Stimulated activated CD4-positive, alpha-beta T cell treated with anti-CD3 and anti-CD28 coated beads, Interleukin-1b, Interleukin-23, amount 100 ng/mL, for 1 hour (primary cell): ENCODE measurements at places on chromosomes 6 and 20.

DNA sequence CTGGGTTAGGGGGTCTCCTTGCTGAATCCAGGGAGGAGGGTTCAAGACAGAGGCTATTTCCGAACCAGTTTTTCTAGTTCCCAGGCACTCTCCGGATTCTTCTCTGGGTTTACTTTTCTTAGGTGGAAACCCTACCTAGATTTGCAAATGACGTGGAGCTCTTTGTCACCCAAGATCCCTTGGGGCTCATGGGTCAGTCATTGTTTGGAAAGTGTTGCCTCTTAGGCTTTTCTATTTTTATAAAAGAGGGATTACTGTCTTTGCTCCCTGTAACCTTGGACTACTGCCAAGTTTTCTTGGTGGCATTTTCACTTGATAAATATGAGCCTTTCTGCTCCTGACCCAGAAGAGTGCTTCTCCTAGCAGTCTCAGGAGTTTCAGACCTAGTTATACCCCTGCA lies 33.6 kb downstream of the FAM209B start:
- no peak for DNase-seq

DNA sequence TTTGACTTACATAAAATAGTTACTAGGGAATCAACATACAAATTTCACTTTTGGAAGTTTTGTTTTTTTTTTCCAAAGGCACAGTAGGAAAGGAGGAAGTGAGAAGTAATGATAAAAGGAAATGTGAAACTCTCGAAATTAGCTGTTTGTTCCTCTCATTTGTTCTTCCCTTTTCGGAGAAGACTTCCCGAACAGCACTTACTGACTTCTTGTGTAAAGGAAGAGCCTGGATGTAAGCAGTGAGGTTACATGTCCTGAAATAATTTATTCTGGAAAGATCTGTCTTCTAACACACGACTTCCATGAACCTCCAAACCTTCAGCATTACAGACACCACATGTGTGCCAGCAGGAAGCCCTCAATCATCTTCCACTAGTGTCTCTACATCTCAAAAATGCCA lies 59.1 kb downstream of the KIF16B start:
- DNase-seq: no peak

DNA sequence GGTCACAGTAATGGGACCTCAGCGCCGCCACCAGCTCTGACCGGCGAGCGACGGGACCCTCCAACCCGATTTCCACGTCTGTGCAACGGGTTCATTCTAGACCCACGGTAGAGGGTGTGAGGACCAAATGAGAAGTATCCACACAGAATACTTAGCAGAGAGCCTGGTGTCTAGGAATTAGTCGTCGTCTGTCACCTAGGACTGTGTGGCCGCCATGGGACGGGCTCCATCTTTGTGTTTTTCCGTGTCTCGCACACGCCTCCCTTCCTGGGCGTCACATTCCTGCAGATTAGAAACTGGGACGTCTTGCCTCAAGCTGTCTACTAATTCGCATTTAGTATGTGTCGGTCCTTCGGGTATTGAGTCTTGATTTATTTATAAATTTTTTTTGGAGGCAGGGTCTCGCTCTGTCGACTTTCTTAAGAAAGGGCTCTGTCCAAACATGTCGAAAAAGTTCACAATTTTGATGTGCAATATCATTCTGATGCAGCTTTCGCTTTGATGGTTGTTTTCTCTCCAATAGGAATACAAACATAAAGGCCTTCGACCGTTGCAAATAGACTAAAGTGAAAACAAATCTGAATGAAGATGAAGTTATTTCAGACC lies 563 bp downstream of the MGME1 start:
- no peak for DNase-seq

DNA sequence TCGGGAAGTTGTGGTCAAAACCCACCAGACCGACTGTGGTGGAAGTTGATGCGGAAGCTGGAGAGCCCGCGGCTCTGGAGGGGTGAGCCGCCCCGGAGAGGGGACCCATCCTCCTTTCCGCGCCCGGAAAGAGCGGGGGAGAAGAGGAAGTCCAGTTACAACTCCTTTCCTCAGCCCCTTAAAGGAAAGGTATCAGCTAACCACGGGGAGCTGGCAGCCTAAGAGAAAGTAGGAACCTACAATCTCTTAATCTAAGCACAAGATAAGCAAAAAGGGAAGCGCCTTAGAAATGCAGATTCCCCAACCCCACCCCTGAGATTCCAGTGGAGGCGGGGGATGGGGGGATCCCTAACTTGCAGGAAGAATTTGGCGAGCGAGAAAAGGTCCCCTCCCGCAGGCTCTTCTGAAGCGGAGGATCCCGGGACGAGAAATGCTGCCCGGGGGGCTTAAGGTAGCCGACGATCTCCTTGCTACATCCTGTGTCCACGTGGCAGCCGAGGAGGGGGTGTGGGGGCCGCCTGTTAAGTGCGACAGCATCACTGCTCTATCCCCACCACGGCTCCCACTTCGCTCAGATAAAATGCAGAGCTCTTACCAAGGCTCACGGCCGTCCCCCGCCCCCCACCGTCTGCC lies 87.5 kb downstream of the ZFP64 start:
- no peak for DNase-seq

DNA sequence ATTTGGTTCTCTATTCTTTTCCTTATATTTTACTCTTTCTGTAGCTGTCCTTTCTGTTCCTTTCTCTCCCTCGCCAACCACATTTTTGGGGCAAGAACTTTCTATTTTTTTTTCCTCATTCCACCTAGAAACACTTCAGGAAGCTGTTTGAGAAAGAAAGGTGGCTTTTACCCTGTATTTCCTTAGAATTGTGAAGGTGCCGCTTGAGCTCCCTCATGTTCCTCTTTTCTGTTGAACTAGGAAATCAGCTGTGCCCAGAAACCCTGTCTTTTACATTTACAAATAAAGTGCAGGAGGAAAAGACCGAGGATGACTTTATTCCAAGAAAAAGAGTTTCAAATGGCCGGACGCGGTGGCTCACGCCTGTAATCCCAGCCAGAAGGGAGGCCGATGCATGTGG lies 38.2 kb downstream of the OR2B2 start:
- DNase-seq: no peak

DNA sequence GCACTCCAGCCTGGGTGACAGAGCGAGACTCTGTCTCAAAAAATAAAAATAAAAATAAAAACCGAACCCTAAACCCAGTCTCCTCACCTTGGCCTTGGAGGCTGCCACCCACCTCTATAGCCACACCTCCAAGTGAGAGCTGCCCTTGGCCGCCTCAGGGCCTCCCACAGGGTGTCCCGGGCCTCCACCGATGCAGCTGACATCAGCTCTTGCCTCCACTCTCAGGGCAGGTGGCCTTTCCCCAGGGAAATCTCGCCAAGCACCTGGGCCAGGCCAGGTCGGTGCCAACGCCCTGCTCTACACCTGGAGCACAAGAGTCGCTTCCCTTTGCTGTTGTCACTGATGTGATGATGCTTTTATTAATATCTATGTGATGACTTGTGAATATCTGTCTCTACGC lies 8.9 kb upstream of the MYL9 start:
- no peak for DNase-seq

GRCh38 chr20:60477958-60478357 lies 519.7 kb downstream of the CDH26 start:
- DNase-seq: no peak

DNA sequence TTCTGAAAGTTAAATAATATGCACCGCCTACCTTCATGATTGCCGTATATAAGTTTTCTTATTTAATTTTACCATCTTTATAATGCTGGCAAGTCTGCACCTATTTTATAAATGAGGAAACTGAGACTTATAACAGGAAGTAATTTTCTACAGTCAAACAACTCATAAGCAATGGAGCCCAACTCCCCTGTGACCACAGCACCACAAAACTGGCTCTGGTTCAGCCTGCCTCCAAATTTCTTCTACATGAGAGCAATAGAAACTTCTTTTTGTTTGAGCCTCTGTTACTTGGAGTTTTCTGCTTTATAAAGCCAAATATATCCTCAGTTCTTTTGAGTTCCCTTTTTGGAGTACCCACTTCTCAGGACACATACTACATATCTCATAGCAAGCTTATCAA lies 131.1 kb upstream of the HSF2 start:
- no peak for DNase-seq

DNA sequence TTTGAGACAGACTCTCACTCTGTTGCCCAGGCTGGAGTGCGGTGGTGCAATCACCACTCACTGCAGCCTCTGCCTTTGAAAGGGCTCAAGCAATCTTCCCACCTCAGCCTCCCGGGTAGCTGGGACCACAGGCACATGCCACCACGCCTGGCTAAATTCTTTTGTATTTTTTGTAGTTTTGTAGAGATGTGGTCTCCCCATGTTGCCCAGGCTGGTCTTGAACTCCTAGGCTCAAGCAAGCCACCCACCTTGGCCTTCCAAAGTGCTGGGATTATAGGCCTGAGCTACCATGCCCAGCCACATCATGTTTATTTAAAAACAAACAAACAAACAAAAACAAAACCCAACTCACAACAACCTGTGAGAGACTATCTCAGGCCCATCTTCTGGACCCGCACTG lies 29.7 kb upstream of the APCDD1L start:
- DNase-seq: no peak

DNA sequence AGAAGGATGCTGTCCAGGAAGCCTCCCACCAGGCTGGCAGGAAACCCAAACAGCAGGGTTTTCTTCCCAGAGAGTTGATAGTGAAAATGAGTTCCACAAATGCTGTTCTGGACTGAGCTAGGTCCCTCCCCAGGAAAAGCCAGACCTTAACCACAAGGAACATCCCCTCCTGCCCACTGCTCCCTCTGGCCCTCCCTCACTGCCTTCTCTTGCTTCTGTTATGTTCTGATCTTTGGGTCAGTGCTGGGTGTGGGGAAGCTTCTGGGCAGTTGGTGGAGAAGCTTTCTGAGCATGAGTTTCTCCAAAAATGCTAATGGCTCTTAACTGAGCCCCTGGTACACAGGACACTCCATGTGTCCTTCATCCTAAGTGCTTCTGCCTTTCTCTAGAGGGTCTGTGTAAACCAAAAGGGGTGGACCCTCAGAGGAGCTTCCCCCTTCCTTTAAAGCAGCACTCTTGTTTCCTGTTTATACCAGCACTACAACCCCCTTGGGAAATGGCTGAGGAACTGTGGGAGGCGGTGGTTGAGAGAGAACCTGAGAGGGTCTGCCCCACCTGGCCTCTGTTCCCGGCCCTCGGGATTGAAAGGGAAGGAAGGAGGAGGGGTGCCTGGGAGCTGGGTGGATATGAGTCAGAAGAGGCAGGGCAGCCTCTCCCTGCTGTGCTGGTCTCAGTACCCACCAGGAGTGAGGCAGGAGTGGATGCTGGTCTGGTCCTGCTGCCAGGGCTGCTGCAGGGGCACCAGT lies 42.0 kb downstream of the CDS2 start:
- DNase-seq: no peak

DNA sequence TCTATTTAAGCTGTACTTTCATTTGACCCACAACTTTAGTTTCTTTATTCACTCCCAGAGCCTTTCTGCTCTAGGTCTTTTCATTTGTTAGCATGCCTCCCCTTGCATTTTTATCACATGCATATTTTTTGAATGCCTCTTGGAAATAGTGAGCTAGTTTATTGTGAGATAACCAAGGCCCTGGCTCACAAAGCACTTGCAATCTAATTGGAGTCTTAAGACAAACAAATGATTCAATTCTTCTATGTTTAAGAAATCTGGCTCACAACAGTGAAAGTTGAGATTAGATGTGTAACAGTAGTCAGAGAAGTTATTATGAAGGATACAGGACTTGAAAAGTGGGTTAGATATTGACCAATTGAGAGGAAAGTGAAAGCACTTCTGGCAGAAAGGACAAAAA lies 173.4 kb downstream of the MOXD1 start:
- no peak for DNase-seq

DNA sequence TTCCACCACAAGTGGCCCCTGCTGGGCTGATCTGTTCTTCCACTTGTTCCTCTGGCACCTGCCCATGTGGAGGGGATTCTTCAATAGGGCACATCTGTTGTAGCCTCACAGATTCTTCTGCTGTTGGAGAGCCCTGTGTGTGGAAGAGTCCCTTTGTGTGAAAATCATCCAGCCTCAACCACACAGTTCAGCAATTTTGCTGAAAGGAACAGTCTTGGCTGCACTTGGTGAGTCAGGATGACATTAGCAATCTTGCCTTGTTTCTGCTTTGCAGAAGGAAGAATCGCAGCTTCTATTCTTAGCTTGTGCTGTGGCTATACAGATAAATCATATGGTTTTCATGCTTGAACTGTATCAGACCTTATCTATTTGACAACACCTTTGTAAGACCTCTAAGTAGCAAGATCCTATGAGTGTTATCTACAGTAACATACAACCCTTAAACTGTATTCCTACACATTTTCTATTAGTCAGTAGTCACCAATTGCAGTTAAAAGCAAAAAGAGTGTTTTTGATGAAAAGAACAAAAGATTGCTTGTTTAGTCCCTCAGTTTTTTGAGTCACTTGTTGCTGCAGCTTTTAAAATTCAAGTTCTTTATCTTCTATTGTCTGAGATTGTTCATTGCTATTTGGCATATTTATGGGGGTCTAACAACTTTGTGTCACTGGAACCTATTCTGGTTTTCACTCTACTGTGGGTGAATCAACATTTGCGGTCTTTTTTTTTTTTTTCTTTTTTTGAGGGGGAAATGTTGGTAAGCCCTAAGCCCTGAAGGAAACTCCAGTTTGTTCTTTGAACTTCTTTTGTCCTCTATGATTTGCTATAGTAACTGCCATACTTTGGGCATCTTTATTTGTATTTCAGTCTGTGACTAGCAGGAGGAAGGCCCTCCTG lies 231.6 kb downstream of the TFAP2B start:
- no peak for DNase-seq

- no peak for DNase-seq
Observed at GRCh38 chr6:12950976-12951375, 234.4 kb downstream of the PHACTR1 start.

DNA sequence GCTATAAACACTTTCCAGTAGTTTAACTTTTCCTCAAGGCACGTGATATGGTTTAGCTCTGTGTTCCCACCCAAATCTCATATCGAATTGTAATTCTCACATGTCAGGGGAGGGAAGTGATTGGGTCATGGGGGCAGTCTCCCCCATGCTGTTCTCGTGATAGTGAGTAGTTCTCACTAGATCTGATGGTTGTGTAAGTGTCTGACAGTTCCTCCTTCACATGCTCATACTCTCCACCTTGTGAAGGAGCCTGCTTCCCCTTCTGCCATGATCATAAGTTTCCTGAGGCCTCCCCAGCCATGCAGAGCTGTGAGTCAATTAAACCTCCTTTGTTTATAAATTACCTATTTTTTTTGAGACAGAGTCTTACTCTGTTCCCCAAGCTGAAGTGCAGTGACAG lies 127.9 kb downstream of the DTNBP1 start:
- DNase-seq: no peak

GRCh38 chr6:16855460-16855859 lies 94.2 kb upstream of the ATXN1 start:
- DNase-seq: no peak

DNA sequence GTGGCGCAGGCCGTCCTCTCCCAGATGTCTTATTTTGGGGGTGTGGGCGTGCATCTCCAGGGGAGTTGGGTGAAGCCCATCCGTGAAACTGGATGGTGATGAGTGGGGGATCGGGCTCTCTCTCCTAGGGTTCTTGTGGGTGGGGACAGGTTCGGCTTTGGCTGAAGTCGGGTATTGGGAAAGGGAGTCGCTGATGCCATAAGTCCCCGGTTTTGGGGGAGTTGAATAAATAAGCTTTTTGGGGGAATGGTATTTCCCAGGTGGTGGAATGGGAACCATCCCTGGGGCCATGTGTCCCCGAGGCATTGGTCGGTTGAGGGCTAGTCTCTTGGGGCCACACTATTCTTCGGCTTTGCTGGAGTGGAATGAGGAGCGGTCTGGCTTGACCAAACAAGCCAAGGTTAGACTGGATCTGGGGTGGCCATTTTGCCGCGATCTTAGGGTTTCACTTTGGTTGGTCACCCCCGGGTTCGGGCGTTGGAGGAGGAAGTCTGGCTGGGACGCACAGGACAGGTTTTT lies 481 bp downstream of the ZNF133 start:
- no peak for DNase-seq

GRCh38 chr6:47567586-47567985 lies 90.0 kb downstream of the CD2AP start:
- DNase-seq: no peak
